Neural progenitor cell (in vitro differentiated cells): ENCODE measurements at places on chromosomes 7 and 10. TPM values are rescaled to one million over a fixed set of nuclear protein-coding genes. Genes with fewer than 3 reads are reported as not detected.

DNA sequence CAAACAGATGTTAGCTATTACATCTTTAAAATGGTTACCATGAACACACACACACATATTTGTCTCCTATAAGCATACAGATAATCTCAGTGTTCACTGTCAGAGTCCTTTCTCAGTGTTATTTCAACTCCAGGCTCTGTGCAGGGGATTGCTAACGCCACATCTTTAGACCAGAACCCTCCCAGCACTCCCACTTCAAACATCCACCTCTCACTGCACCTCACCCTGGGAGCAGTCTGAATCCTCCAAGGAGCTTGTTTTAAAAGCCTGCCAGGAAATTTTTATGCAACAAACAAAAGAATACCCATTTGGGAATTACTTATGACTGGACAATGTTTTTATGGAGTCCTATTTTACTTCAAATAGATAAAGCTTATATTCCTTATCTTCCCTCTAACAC is 107.4 kb downstream of the PARD3 start:
- no peak for DNase-seq

- peak; percentile 45 for DNase-seq
These were observed 7.3 kb downstream of the DPYSL4 start for GRCh38 chr10:132193907-132194552.

- DNase-seq: no peak
These were observed 32.9 kb downstream of the CDC123 start for GRCh38 chr10:12228851-12229250.

The VPS37D gene
- 7.0 and 24.6 TPM in 2 replicates for total RNA-seq

The STEAP4 gene
- total RNA-seq: not detected in 2 replicates

The UNC5B gene
- total RNA-seq: 3.3 and 9.2 TPM in 2 replicates

The CFAP70 gene
- 1.1 and 1.7 TPM in 2 replicates for total RNA-seq

GRCh38 chr7:77799078-77799964 is 748 bp downstream of the PHTF2 start:
- DNase-seq: peak; percentile 77

- DNase-seq: no peak
These were observed 123.1 kb downstream of the DKK1 start for GRCh38 chr10:52437205-52437646.

GRCh38 chr10:13827076-13827797 is 240.5 kb downstream of the PRPF18 start:
- no peak for DNase-seq

GRCh38 chr7:71783779-71784178 is 628.4 kb downstream of the CALN1 start:
- DNase-seq: no peak

The MMRN2 gene
- 0.28 and 1.4 TPM in 2 replicates for total RNA-seq

- DNase-seq: no peak
These were observed 4.3 kb downstream of the DAGLB start for GRCh38 chr7:6443372-6443941.

DNA sequence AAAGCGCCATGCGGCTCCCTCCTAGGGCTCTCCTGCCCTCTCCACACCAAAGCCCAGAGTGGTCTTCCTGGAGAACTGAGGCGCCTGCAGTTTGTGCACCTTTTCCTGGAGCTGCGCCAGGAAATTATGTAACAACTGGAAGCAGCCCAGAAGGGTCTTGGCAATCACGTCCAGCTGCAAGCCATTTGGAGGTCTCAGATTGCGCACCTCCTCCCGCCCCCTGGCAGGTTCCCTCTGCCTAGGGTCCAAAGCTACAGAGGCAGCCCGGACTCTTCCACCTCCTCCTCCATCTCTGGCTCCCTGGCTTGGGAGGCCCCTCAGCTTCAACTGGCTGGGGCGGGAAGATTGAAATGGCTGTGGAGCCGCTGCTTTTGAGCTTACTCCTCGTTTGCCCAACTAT is 34.0 kb upstream of the SFTPD start:
- no peak for DNase-seq

GRCh38 chr7:17207220-17207619 is 91.2 kb upstream of the AHR start:
- no peak for DNase-seq

DNA sequence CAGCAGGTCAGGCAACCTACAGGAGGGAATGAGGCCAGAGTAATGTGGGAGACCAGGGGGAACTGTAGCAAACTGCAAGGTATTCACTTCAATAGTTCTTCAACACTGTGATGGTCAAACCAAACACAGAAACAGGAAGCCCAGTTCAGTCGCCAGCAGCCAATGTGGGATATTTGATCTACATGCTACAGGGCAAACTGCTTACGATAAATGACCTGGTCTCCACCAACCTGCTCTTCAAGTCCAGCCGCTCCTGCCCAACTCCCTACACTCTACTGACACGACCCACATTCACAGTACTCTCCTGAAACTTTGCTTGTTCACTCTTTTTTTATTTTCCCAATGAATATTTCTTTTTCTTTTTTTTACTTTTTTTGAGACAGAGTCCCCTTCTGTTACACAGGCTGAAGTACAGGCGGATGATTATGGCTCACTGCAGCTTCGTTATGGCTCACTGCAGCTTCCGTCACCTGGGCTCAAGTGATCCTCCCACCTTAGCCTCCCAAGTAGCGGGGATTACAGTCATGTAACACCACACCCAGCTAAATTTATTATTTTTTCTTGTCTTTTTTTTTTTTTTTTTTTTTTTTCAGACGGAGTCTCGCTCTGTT is 42.1 kb downstream of the MDH2 start:
- no peak for DNase-seq

The LRRN3 gene
- total RNA-seq: 1.7 and 2.4 TPM in 2 replicates

GRCh38 chr7:95046494-95047240 is 139.3 kb downstream of the PPP1R9A start:
- peak; percentile 61 for DNase-seq

The IFT22 gene
- 25.5 and 30.1 TPM in 2 replicates for total RNA-seq

DNA sequence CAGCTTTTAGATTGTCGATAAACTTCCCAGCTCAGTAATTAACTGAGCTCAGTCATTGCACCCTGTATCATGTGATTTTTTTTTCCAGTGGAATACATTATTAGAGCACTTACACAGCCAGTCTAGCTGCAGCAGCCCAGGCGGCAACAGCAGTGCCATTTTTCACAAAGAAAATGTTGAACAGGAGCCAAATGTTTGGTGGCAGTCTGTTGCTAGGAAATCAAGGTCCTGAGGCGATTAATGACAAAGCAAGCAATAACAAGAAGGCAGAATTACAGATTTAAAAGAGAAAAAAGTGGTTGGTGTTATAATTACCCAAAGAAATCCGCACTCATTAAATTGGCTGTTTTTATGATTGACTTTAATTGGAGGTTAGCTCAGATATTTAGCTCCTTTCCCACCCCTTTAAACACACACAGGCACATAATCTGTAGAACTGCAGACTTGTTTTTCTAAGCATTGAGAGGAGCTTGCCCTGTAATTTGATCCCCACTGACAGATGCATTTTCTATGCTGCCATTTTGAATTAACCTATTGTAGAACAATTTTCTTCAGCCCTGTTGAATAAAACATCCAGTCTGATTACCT is 267.4 kb downstream of the ADK start:
- peak; percentile 55 for DNase-seq

- DNase-seq: no peak
These were observed 34.6 kb upstream of the SLIT1 start for GRCh38 chr10:97220355-97220754.

DNA sequence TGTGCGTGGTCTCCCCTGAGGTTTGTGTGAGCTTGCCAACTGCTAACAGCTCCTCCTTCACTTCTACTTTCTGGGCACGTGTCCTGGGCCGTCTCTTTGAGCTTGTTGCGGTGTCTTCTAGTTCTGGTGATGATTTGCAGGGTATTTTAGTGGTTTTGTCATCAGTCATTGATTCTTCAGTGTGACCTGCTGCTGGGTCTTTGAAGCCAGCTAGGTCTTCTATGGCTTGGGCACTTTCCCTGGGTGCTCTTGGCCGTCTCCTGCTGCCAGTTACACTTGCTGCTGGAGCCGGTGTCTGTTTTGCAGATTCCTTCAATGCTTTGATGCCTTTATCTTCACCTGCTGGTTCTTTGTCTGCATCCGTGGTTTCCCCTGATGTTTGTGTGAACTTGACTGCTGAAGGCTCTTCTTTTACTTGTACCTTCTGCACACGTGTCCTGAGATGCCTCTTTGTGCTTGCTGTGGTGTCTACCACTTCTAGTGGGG is 23.0 kb downstream of the MKI67 start:
- no peak for DNase-seq

DNA sequence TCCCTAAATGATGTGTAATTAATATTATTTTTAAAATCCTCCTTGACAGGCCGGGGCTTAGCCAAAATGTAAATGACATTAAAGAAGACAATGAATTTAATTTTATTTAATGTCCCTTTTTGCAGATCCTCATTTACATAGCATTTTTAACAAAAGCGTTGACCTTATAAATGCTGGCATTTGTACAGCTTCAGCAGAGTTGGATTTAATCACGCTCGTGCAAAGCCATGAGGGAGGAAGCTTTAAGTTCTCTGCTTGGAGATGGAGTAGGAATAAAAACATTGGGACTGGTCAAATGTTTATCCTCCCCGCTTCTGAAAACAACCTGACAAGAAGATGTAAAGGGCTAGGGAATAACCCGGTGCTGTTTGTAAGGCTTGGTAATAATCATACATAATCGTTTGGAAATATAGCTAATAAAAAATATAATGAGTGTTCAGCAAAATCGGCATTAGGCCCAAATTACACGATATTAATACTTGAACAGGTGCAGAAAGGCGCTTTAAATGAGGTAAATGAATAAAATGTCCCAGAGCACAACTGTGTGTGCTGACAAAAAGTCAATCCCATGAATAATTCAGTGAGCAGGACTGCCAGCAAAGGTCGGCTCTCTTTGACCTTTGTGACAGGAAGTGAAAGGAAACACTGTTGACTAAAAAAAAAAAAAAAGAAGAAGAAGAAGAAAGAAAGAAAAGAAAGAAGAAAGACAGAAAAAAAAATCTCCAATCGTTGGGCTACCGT is 11.5 kb downstream of the EBF3 start:
- DNase-seq: peak; percentile 59

GRCh38 chr10:126059076-126059826 is 162.9 kb downstream of the FANK1 start:
- no peak for DNase-seq

The EIF5AL1 gene
- total RNA-seq: 0.24 and 0.31 TPM in 2 replicates

DNA sequence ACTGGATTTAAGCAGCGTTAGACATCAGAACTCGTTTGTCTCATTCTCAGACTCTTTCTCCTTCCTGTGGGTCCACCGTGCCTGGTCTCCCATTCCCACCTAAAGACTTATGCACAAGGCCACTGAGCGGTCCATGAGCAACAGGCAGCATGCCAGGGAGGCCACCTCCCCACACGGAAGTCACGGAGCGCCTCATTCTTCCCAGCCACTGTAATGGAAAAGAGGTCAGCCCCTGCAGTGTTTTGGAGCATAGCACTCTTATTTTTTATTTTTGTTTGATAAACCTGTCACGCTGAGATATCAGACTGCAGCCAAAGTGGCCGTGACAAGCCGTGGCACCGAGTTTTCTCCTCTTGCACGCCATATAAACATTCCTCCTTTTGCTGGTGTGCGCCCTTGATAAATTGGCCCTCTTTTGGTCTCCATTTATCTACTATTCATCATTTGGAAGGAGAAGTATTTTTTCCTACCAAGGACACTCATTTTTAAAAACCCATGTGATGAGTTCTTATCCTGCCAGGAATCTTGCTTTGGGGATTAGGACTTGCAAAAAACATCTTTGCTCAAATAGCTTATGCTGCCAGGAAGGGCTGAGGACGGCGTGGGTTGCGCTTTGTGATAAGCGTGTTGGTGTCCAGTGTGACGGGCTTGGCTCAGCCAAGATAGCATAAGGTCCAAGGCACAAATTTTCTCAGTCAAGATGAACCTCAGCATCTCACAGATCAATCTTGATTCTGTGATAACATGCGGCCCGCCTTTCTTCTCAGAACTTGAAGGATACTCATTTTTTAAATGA is 206.0 kb downstream of the CCDC3 start:
- no peak for DNase-seq

DNA sequence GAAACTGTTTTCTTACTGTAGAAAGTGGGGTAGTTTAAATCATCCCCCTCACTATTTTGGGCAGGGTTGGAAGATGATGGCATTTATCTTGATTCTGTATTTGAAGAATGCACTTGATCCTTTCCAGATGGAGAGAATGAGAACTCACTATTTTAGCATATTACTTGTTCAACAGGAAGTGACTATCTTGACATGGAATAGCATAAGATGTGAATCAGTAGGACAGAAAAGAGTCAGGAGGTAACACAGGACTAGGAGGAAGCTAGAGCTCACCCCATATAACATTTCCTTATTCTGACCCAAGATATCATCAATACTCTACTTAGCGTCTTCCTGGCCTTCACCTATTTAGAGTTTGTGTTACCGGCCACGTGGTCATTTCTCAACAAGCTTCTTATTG is 400.2 kb downstream of the PHTF2 start:
- DNase-seq: no peak

The FOXI2 gene
- total RNA-seq: not detected in 2 replicates

The GNGT1 gene
- 0.06 TPM in 1 of 2 replicates, not detected in the other for total RNA-seq

GRCh38 chr7:22688084-22688483 is 38.9 kb upstream of the IL6 start:
- no peak for DNase-seq

GRCh38 chr7:116028787-116029186 is 1.8 kb downstream of the TFEC start:
- no peak for DNase-seq

- DNase-seq: no peak
These were observed 66.1 kb upstream of the STK17A start for GRCh38 chr7:43516581-43517342.

The ITPRID1 gene
- total RNA-seq: not detected in 2 replicates

The FBXL13 gene
- 4.3 and 8.2 TPM in 2 replicates for total RNA-seq

DNA sequence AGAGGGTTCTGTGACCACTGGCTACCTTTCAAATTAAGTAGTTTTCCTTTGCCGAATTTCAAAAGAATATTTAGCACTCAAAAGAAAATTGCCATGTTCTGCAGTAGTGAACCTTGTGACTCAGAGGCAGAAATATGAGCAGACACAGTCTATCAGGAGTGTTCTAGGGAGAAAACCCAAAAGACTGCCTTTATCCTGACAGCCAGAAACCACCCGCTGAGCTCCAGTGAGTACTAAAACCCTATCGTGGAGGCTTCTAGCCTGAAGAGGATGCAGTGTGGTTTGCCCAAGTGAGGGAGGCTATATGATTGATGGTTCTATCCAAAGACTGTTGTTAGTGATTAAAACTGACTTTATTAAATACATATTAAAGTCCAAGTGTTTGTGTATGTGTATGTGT is 21.9 kb downstream of the CHRM2 start:
- no peak for DNase-seq

The CLCN1 gene
- not detected in 2 replicates for total RNA-seq

The FAM25G gene
- not detected in 2 replicates for total RNA-seq

The NUTM2B gene
- 0.41 and 0.43 TPM in 2 replicates for total RNA-seq

The OR6B1 gene
- total RNA-seq: not detected in 2 replicates

- no peak for DNase-seq
These were observed 178.6 kb upstream of the INHBA start for GRCh38 chr7:41881331-41882130.
